Activated naive CD4-positive, alpha-beta T cell treated with anti-CD3 and anti-CD28 coated beads, Interleukin-2, amount 50 U/mL, for 72 hours (primary cell): ENCODE measurements at places on chromosomes 1 and 21. TPM values are rescaled to one million over a fixed set of nuclear protein-coding genes. Genes with fewer than 3 reads are reported as not detected.

DNA sequence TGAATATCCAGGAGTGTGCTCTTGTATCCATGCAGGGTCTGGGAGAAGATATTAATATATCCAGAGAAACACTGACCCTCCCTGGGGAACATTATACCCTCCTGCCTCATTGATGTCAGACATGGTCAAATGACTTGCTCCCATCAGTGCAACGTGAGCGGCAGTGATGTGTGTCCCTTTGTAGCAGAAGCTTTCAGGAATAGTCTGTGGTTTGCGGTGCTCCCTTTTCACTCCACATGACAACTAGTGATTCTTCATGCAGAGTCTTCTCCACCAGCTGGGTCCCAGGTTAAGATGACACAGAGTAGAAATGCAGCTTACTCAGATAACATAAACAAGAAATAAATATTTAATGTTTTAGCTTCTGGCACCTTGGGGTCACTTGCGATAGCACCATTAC, 31.9 kb upstream of the LYPD8 start:
- no peak for DNase-seq

CFAP45 gene
- total RNA-seq, result 1.2 TPM

GRCh38 chr1:230702934-230703678, 10.8 kb downstream of the AGT start:
- DNase-seq, result no peak

GRCh38 chr1:229625071-229625914, 629 bp downstream of the TAF5L start:
- peak; percentile 62 for DNase-seq
